Activated CD4-positive, alpha-beta T cell treated with anti-CD3 and anti-CD28 coated beads, Interleukin-2, amount 10 ng/mL, durations not matched to agents 7 days and 5 days (primary cell): ENCODE measurements at places on chromosomes 1 and 21.
A peak's percentile ranks its signal among the peaks of the same experiment; 100 is the strongest.

GRCh38 chr1:116415200-116415698 is 42.2 kb downstream of the ATP1A1 start:
- DNase-seq = no peak

GRCh38 chr21:43813656-43813980 is 24.2 kb downstream of the RRP1 start:
- no peak for DNase-seq

GRCh38 chr1:222234351-222234750 is 313.6 kb downstream of the HHIPL2 start:
- DNase-seq = no peak

- no peak for DNase-seq
Measured at GRCh38 chr21:28135646-28136045, 857.0 kb downstream of the LTN1 start.

GRCh38 chr21:16540966-16541727 is 811.4 kb downstream of the USP25 start:
- no peak for DNase-seq

DNA sequence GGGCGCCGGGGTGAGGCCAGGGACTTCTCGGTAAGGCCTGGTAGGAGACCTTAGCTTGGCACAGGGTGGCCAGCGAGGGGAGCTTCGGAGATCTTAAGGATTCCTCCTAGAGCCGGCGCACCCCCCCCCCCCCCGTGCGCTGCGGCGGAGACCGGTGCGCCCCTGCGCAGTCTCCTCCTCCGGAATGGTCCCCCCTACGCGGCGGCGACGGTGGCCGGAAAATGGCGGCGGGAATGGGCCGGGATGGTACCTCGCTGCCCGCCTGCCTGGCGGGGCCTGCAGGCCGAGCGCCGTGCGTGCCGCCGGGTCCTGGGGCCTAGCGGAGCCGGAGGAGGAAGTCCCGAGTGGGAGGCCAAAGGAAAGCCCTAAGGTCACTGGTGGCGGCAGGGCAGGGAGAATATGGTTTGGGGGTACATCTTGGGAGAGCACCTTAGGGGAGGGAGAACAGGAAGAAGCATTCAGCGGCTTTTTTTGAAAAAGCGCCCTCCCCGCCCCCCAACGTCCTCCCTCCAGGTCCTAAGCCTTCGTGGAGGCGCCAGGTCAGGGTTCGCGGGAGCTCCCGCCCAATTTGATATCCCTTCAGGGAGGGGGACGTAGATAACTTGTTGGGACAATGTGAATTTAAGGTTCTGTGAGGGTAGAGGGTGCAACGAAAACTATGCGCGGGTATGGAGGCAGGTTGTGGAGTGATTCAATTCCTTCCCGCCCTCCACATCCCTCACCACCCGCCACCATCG is 429 bp downstream of the SRRM1 start:
- DNase-seq = peak; percentile 31

- DNase-seq = no peak
Measured at GRCh38 chr1:159100589-159100988, 24.0 kb upstream of the AIM2 start.

GRCh38 chr1:219587401-219587800 is 25.5 kb downstream of the ZC3H11B start:
- no peak for DNase-seq

GRCh38 chr1:54325703-54326461 is 80.3 kb downstream of the SSBP3 start:
- DNase-seq = no peak

DNA sequence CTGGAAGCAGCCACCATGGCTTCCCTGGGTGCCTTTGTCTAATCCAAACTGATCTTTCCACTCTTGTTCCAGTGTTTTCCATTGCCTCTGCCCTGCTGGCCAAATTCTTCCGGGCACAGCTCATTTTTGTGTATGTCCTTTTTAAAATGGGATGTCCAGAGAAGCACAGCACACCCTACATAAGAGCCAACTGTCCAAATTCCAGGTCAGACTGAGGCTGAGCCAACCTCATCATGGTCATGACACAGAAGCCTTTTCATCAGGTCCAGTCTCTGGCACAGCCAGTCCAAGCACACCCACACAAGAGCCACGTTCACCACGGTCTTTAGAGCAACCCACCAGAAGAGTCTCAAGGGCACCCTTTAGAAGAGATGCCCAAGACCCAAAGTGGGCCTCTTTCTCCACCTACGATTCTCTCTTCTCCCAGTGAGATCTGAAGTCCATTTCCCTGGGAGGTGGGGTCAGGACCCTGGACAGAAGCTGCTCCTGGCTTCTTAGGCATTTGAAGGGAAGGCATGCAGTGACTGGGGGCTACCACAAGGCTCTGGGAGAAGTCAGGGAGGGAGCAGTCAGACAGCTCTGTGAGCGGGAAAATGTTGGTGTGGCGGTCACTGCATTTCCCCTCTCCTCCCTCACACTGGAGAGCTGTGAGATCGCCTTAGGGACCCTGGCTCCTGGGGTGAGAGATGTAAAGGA is 53.2 kb downstream of the SYT2 start:
- DNase-seq = no peak

- DNase-seq = no peak
Measured at GRCh38 chr1:34073028-34073695, 91.9 kb downstream of the CSMD2 start.
